ENCODE measurements at places on chromosomes 7 and 10.

DNA sequence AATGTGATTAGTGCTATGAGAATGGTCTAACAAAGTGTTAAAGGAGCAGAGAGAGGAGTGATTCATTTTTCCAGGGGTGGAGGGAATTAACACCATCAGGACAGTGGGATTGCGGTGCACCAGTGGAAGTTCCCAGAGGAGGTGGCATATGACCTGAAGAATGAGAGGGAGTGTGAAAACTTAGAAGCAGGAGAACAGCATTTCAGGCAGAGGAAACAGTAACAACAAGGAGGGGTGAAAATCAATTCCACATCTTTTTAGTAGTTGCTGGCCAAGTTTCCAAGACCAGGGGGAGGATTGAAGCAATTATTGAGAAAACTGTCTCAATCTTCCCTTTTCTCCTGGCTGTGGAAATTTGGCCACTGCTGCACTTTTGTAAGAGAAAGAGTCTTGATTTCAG is 23.7 kb upstream of the CCDC172 start:
- DNase-seq: no peak

DNA sequence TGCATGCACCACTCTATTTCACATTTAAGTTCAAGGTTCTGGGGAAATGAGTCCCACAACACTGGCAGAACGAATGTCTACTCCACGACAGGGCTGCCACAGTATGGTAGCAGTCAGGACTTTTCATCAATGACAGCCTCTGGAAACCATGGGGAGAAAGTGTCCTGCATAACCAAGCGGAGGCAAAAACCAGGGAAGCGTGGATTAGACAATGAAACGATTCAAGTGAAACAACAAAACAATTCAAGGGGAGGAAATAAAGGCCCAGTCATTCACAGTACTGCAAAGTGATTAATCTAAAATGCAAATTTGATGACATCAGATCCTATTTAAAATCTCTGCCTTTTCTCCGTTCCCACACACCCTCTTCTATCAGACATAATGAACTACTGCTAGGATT is 168.2 kb downstream of the DPY19L1 start:
- no peak for DNase-seq

- DNase-seq: no peak
Measured at GRCh38 chr7:5777932-5778331, 3.5 kb downstream of the RNF216 start.

GRCh38 chr10:52423369-52423768 is 109.3 kb downstream of the DKK1 start:
- no peak for DNase-seq

GRCh38 chr7:91319351-91319750 is 55.1 kb downstream of the FZD1 start:
- no peak for DNase-seq

DNA sequence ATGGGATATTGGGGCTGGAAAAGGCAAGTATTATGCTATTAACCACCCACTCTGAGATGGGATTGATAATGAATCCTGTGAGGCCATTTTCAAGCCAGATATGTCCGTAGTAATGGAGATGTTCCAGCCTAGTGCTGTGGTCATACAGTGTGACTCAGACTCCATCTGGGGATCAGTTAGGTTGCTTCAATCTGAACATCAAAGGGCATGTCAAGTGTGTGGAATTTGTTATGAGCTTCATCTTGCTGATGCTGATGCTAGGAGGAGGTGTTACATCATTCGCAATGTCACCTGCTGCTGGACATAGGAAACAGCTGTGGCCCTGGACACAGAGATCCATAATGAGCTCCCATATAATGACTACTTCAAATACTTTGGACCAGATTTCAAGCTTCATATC is 144.7 kb downstream of the PLCE1 start:
- no peak for DNase-seq

DNA sequence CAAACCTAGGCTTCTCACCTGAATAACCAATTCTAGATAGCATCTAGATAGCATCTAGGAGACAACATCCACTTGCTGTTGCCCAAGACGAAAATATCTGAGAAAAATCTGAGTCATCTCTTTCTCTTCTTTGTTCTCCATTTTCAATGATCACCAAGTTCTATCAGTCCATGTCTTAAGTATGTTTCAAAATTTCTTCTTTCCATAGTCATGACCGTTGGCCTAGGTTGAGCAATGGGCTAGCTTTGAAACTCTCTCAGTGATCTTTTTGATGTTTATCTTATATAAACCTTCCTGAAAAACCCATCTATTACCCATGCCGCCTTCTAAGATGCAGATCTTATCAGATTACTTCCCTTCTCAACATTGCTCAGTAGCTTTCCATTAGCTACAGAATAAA is 23.4 kb upstream of the CASD1 start:
- DNase-seq: no peak

- no peak for DNase-seq
Measured at GRCh38 chr10:74084955-74085354, 65.7 kb downstream of the AP3M1 start.

DNA sequence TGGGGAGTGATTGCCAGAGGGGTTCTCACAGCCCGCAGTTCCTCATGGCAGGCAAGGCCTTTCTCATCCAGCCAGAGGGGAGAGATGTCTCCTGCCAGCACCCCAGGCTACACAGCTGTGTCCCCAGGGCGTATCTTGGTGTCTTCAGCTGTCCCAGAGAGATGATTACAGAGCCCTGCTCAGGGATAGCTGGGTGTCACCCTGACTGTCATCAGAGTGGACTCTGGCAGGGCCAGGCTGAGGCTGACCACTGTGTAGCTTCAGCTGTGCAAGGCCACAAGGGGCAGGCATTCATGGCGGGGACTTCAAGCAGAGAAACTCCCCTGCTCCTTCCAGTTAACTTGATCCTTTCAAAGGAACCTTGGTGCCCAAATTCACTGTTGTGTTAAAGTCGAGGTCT is 124.2 kb downstream of the RGS10 start:
- no peak for DNase-seq

DNA sequence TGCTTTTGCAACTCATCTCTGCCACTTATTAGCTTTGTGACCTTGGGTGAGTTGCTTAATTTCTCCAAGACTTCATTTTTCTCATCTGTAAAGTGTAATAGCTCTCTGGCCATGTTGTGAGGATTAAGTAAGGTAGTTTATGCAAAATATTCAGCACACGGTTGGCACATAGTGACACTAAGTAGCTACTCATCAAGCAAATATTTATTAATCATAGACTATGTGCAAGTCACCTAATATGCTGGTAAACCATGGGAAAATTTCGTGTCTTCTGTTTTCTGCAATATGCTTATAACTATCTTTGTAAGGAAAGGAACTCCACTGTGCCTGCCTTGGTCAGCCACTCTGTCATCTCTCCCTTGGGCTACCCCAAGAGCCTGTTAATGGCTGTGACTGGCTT is 50.3 kb upstream of the EGR2 start:
- no peak for DNase-seq

DNA sequence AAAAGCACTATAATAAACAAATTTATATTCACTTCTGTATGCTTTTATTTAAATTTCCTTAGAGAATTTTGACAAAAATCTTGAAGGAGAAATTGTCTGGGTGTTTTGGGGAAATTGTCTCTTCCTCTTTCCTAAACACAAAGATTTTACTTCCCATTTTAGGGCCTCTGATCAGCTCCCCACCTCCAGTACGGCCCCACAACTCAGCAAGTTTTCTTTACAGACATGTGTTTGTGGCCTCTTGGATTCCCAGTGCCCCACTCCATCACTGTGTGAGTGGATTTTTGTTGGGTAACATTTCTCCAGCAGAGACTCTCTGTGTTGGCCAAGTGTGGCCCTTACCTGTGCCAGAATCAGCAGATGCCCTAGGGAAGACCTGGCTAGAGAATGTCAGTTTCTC is 182.8 kb upstream of the CDC14C start:
- no peak for DNase-seq

DNA sequence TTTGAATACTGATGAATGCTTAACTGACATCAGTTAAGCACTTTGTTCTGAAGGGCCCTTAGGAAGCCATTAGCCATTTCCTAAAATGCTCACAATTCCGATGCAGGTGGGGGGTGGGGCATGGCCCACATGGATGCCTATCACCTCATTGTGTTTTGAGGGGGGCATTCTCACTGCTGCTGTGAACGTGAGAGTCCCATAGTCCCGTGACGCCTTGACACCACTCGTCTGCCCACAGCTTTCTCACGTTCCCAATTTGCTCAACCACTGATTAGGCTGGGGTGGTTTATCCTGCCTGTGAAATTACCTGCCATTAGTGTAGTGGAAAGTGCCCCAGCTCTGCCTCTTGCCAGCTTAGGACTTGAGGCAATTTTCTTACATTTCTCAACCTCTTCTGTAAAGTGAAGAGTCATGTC is 31.9 kb downstream of the DUSP5 start:
- DNase-seq: no peak

- no peak for DNase-seq
Measured at GRCh38 chr10:130230036-130230435, 93.8 kb downstream of the GLRX3 start.

DNA sequence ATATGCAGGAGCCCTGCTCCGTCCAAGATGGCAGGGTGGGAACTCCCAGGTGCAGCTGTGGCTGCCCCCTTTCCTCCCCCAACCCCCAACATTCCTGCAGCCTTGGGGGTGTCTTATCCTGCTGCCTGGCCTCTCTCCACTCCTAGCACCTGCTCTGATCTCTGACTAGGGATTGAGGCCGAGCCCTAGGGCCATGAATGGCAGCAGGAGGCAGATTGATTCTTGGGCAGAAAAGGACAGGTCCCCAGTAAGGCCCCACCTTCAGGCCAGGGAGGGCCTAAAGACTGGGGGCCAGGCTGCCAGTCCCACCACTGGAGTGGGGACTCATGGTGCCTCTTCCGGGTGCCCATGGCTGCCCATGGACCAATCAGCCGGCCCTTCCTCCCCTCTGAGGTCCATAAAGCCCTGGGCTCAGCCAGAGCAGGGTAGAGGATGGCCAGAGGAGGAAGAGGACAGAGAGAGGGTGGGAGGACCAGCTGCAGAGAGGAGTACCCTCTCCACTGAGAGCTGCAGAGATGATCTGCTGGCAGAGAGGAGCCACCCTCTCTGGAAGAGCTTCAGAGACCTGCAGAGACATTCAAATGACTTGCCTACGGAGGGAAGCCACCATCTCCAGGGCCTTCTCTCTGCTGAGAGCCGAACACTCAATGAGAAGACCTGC is 8.3 kb upstream of the COA1 start:
- no peak for DNase-seq

- no peak for DNase-seq
Measured at GRCh38 chr7:143480501-143480900, 2.8 kb downstream of the TAS2R41 start.

DNA sequence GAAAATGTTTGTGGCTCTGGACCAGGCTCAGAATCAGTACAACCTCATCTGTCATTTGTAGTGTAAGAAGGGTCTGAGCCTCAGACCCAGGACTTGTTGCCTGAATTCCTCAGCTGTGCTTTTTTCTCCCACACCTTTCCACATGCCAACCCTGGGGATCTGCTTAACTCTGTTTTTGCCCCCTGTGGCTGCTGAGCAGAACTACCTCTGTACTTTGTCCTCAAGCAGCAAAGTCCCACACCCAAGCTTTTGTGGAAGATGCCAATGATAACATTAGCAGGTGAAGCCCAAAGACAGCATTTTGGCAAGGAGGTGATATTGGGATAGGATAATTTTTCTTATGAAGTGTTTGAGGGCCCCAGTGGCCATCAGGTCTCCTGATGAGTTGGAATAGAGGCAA is 5.8 kb upstream of the CYP2C18 start:
- no peak for DNase-seq

- no peak for DNase-seq
Measured at GRCh38 chr7:147249956-147250355, 1133.4 kb downstream of the CNTNAP2 start.

- DNase-seq: no peak
Measured at GRCh38 chr7:37269711-37270508, 178.8 kb downstream of the ELMO1 start.

- no peak for DNase-seq
Measured at GRCh38 chr7:40541336-40541735, 406.5 kb downstream of the SUGCT start.

- no peak for DNase-seq
Measured at GRCh38 chr10:127310923-127311322, 114.5 kb upstream of the INSYN2A start.

GRCh38 chr10:80137920-80138319 is 5.4 kb downstream of the PLAC9 start:
- no peak for DNase-seq

DNA sequence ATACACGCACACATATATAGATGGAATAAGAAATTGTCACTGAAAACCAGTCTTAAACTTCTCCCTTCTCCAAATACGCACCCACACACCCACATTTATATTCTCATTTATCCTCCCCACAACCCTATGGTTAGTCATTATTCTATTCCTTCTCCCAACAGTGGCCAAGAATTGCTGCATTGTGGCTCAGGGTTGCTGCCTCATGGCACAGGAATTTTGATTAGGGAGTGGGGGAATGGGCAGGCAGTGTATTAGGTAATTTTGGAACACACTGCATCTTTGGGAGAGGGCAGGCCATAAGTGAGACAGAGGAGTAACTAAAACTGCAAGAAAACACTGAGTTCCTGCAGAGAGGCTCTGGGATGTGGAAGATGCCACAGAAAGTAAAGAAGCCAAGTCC is 35.7 kb downstream of the NAPEPLD start:
- DNase-seq: no peak

DNA sequence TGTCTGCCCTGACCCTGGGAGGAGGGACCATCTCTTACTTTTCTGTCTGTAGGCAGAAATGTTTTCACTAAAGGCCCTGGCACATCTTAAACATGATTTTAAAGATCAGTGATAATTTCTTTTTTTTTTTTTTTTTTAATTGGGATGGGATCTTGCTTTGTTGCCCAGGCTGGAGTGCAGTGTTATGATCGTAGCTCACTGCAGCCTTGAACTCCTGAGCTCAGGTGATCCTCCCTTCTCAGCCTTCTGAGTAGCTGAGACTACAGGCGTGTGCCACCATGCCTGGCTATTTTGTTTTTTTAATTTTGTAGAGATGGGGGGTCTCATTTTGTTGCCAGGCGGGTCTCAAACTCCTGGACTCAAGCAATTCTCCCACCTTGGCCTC is 65.3 kb downstream of the RBM20 start:
- no peak for DNase-seq

DNA sequence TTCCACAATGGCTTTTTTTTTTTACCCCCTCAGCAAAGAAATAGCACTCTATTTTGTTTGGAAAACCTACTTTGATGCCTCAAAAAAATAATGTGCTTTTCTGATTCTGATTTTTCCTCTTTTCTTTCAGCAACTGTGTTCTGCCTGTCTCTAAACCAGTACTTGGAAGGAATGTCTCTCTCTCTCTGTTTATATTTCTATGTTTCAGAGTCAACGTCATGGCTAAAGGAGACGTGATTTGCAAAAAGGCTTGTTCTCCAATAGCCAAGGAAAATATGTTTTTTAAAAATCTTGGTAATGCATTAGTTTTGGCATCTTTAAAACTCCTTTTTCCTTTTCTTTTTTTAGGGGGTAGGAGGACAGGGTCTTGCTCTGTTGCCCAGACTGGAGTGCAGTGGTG is 56.0 kb upstream of the SDK1 start:
- DNase-seq: no peak

Measured in NCI-H2171 treated with DMSO at 0.1 percent for 48 hours (cell line).